Immature natural killer cell (primary cell): ENCODE measurements at places on chromosomes 7 and 10. TPM values are rescaled to one million over a fixed set of nuclear protein-coding genes. Genes with fewer than 3 reads are reported as not detected.

Gene PRKCQ
- polyA plus RNA-seq = 46.5 TPM

DNA sequence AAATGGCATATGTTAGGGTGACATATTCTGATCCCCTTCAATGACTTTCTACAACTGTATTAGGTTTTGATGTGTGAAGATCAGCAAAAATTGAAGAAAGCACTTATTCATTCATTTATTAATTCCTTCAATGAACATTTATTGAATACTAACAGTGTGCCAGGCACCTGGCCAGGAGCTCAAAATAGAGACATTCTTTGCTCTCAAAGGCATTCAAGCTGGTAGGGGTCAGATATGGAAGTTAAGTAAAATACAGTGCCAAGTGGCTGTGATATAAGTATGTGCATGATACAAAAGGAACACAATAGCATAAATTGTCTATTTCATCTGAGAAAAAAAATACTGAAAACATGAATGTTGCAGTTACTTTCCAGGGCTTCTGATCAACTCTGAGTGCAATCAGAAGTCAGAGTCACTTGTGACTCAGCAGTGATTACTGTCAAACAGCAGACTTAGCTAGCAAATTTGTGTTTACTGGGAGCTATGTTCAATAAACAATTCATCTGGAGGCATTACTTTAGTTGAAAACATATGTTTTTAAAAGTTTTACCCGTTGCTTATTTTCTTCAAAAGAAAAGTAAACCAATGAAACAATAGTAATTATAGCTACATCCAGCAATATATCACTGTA, 60.4 kb upstream of the CACNB2 start:
- no peak overlapping the region for H3K27ac ChIP-seq
- DNase-seq = no peak
- H3K36me3 ChIP-seq = no peaks in the 10 kb centered on the region
- H3K4me3 ChIP-seq = no peak overlapping the region

DNA sequence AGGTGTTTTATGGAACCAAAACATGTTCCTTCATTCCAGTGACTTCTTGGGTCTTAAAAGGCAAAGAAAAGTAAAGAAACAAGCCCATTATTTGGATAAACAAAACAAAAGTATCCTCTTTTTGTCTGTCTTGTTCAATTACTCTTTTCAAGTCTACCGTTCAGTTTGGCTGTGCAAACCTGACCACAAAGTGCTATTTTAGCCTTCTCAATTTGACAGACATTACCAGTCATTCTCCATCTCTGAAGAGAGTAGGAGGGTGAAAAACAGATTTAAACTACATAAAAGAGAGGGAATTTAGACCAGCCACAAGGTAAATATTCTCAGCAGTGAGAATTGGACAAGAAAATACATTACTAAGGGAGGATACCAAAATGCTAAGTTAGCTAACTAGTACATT, 145.2 kb downstream of the GRM3 start:
- DNase-seq = no peak
- no peaks in the 10 kb centered on the region for H3K36me3 ChIP-seq
- H3K27ac ChIP-seq = no peak overlapping the region
- H3K4me3 ChIP-seq = no peak overlapping the region
- no peaks in the 10 kb centered on the region for H3K27me3 ChIP-seq

- peak overlapping the region; percentile 85 for H3K4me3 ChIP-seq
- peaks cover 13% of the 10 kb centered on the region for H3K27me3 ChIP-seq
- H3K27ac ChIP-seq = no peak overlapping the region
- H3K4me1 ChIP-seq = peaks cover 27% of the 10 kb centered on the region
Observed at GRCh38 chr7:94655126-94655847, 646 bp downstream of the SGCE start.

GRCh38 chr7:2873686-2874551, 29.8 kb upstream of the GNA12 start:
- peaks cover 16% of the 10 kb centered on the region for H3K4me1 ChIP-seq
- no peaks in the 10 kb centered on the region for H3K36me3 ChIP-seq
- no peak overlapping the region for H3K27ac ChIP-seq
- DNase-seq = no peak
- peaks cover 5% of the 10 kb centered on the region for H3K27me3 ChIP-seq

GRCh38 chr10:5504146-5505072, 5.0 kb upstream of the CALML5 start:
- H3K4me1 ChIP-seq = no peaks in the 10 kb centered on the region
- no peak overlapping the region for H3K27ac ChIP-seq
- H3K36me3 ChIP-seq = no peaks in the 10 kb centered on the region
- H3K4me3 ChIP-seq = no peak overlapping the region

- no peak overlapping the region for H3K4me3 ChIP-seq
- DNase-seq = no peak
- peaks cover 2% of the 10 kb centered on the region for H3K27me3 ChIP-seq
- no peaks in the 10 kb centered on the region for H3K4me1 ChIP-seq
Observed at GRCh38 chr10:78688230-78688900, 380.4 kb upstream of the ZMIZ1 start.

Gene PLAU
- polyA plus RNA-seq = 0.08 TPM

- no peak overlapping the region for H3K4me3 ChIP-seq
- H3K27ac ChIP-seq = no peak overlapping the region
- DNase-seq = no peak
Observed at GRCh38 chr10:97718178-97718577, 4.6 kb downstream of the MARVELD1 start.

Gene CRTAC1
- polyA plus RNA-seq = not detected

GRCh38 chr7:7595451-7595850, 28.8 kb downstream of the MIOS start:
- no peaks in the 10 kb centered on the region for H3K27me3 ChIP-seq
- no peak overlapping the region for H3K27ac ChIP-seq
- peaks cover 24% of the 10 kb centered on the region for H3K4me1 ChIP-seq
- peaks cover 17% of the 10 kb centered on the region for H3K36me3 ChIP-seq
- H3K4me3 ChIP-seq = no peak overlapping the region

Gene CPN1
- polyA plus RNA-seq = not detected

GRCh38 chr10:30182191-30183054, 123.0 kb upstream of the JCAD start:
- H3K27me3 ChIP-seq = peaks cover 2% of the 10 kb centered on the region
- H3K4me1 ChIP-seq = no peaks in the 10 kb centered on the region
- H3K27ac ChIP-seq = no peak overlapping the region
- no peak overlapping the region for H3K4me3 ChIP-seq
- DNase-seq = no peak
- H3K36me3 ChIP-seq = no peaks in the 10 kb centered on the region

Gene PAPOLB
- polyA plus RNA-seq = not detected

- no peaks in the 10 kb centered on the region for H3K4me1 ChIP-seq
- H3K27ac ChIP-seq = no peak overlapping the region
- H3K27me3 ChIP-seq = peaks cover 5% of the 10 kb centered on the region
- H3K36me3 ChIP-seq = no peaks in the 10 kb centered on the region
- H3K4me3 ChIP-seq = no peak overlapping the region
Observed at GRCh38 chr7:156220701-156221100, 408.4 kb upstream of the SHH start.

- H3K4me3 ChIP-seq = no peak overlapping the region
- peaks cover 4% of the 10 kb centered on the region for H3K27me3 ChIP-seq
- H3K36me3 ChIP-seq = no peaks in the 10 kb centered on the region
- DNase-seq = no peak
Observed at GRCh38 chr7:1999278-1999984, 233.3 kb downstream of the MAD1L1 start.

Gene CDHR1
- 0.27 TPM for polyA plus RNA-seq

GRCh38 chr10:62873866-62874265, 57.7 kb upstream of the EGR2 start:
- no peak for DNase-seq
- H3K27me3 ChIP-seq = peaks cover 3% of the 10 kb centered on the region
- H3K4me1 ChIP-seq = no peaks in the 10 kb centered on the region
- no peak overlapping the region for H3K4me3 ChIP-seq
- peaks cover 4% of the 10 kb centered on the region for H3K36me3 ChIP-seq

DNA sequence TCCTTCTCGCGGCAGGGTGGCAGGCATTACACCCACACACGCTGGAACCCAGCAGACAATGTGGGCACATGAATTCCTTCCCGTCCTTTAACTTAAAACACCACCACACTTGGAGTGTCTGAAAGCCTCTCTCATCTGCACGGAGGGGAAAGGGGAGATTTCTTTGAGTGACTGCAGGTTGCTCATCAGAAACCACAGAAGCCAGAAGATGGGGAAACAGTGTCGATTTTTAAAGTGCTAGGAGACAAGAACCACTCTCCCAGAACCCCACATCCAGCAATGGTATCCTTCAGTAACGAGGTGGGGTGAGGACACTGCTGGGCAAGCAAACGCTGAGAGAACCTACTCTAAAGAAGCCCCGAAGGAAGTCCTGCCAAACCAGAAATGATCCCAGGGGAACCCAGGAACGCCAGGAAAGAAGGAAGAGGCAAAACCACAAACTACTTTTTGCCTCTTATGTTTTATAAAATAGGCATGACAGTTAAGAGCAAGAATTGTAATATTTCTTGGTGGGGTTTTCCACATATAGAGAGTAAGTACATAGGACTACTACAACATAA, 254.3 kb downstream of the ELFN1 start:
- DNase-seq = no peak
- H3K27me3 ChIP-seq = peaks cover 2% of the 10 kb centered on the region
- H3K36me3 ChIP-seq = peaks cover 19% of the 10 kb centered on the region
- H3K27ac ChIP-seq = no peak overlapping the region
- H3K4me1 ChIP-seq = peaks cover 74% of the 10 kb centered on the region

DNA sequence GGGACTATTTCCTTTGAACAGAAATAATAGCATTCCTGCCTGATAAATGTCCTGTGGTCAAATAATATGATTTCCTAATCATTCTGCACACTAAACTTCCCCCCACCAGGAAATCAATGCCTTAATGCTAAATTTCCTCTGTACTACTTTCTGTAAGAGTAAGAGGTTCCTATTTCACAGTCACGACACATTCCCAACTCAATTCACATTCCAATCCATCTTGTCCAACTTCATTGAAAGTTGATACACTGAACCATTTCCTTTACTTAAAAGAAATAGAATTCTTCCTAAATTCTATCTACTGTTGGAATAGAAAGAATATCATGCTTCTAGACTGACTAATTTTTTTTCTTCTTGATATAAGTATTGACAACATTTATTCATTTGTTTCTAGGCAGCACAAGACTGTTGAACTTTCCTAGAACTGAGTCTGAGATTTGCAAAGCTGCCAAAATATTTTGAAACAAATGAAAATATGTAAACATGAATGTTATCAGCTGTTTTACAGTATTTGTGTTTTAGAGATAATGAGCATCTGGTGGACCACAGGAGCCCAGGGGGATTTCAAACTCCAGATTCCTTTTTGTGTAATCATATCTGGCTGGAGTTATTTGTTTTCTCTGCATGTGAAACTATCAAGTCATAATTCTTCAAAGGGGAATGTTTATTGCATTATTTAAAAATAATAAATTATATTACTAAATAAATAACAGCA, 121.5 kb downstream of the TPST1 start:
- no peak for DNase-seq
- no peak overlapping the region for H3K4me3 ChIP-seq
- peaks cover 2% of the 10 kb centered on the region for H3K27me3 ChIP-seq

- no peak overlapping the region for H3K27ac ChIP-seq
- no peaks in the 10 kb centered on the region for H3K4me1 ChIP-seq
- no peak overlapping the region for H3K4me3 ChIP-seq
Observed at GRCh38 chr10:14192746-14193145, 138.0 kb downstream of the FRMD4A start.

- no peak overlapping the region for H3K4me3 ChIP-seq
- peaks cover 6% of the 10 kb centered on the region for H3K27me3 ChIP-seq
- H3K36me3 ChIP-seq = no peaks in the 10 kb centered on the region
- no peak for DNase-seq
Observed at GRCh38 chr7:17209101-17209500, 89.4 kb upstream of the AHR start.
